ENCODE measurements at places on chromosomes 13 and 19. TPM values are rescaled to one million over a fixed set of nuclear protein-coding genes. Genes with fewer than 3 reads are reported as not detected.

The KLF1 gene
- total RNA-seq: not detected

The ZNF470 gene
- total RNA-seq: 1.8 TPM

The SSC5D gene
- total RNA-seq: 0.84 TPM

The SLC10A2 gene
- total RNA-seq: not detected

The PSG5 gene
- not detected for total RNA-seq

DNA sequence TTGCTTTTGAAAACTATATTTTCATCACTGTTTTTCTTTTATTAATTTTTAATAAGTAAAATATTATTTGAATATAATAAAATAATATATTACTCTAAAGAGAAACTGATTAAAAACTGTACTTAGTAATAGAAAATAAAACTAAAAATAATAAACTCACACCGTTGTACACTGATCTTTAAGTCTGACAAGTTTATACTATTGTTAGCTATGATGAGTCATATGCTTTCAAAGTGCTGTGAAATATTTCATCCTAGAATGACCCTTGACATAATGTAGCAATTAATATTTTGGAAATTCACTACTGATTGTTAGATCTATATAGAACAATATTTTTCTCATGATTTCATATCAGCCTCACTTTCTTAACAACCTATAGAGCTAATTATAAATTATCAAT lies 1040.6 kb upstream of the SPRY2 start:
- H3K27me3 ChIP-seq: no peaks in the 10 kb centered on the region
- DNase-seq: no peak
- H3K27ac ChIP-seq: no peak overlapping the region
- no peaks in the 10 kb centered on the region for H3K36me3 ChIP-seq
- H3K4me3 ChIP-seq: no peak overlapping the region
- H3K4me1 ChIP-seq: no peaks in the 10 kb centered on the region

DNA sequence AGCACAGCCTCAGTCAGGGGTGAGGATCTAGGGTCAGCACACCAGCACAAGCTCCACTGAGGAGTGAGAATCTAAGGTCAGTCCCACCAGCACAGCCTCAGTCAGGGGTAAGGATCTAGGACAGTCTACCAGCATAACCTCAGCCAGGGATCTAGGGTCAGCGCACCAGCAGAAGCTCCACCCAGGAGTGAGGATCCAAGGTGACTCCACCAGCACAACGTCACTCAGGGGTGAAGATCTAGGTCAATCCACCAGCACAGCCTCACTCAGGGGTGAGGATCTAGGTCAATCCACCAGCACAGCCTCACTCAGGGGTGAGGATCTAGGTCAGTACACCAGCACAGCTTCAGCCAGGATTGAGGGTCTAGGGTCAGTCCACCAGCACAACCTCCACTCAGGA lies 64.5 kb downstream of the RAB20 start:
- no peak for DNase-seq
- peaks cover 8% of the 10 kb centered on the region for H3K4me1 ChIP-seq
- H3K36me3 ChIP-seq: peaks cover 3% of the 10 kb centered on the region
- no peak overlapping the region for H3K27ac ChIP-seq

- no peaks in the 10 kb centered on the region for H3K4me1 ChIP-seq
- no peak for DNase-seq
- no peak overlapping the region for H3K27ac ChIP-seq
- no peaks in the 10 kb centered on the region for H3K36me3 ChIP-seq
Observed at GRCh38 chr19:40592170-40592569, 9.0 kb upstream of the LTBP4 start.

DNA sequence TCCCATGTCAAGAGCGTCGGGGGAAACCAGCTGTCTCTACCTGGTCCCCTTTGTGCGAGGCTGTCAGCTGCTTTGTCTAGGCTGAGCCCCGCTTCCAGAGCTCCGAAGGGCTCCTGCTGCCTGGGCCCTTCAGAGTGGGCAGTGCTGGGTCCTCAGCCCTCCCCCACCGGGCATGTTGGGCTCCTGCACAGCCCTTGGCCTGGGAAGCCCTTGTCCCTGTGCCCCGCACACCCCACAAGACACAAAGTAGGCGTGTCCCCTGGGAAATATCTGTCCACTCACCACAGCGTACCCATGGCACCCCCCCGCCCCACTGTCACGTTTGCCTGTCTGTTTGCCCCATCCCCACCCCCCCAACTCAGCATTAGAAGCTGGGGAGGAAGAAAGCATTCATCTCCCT lies 39.6 kb upstream of the RANBP3 start:
- H3K36me3 ChIP-seq: no peaks in the 10 kb centered on the region
- no peak overlapping the region for H3K4me3 ChIP-seq
- H3K27ac ChIP-seq: no peak overlapping the region
- H3K27me3 ChIP-seq: no peaks in the 10 kb centered on the region
- peaks cover 17% of the 10 kb centered on the region for H3K4me1 ChIP-seq

DNA sequence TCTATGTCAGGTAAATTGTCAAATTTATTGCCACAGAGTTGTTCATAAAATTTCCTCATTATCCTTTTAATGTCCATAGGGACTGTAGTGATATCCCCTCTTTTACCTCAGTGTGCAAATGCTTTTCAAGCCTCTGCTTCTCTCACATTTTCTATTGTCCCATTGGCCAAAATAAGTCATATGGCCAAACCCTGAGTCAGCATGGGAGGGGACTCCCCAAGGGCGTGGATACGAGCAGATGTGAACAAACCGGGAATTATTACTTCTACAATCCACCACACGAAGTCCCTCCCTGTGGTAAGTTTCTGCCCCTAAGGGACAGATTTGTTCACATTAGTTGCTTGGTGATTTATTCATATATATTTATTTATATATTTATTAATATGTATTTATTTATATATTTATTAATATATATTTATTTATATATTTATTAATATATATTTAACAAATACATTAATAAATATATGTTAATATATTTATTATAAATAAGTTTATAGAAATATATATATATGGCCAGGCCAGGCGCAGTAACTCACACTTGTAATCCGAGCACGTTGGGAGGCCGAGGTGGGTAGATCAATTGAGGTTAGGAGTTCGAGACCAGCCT lies 20.1 kb upstream of the CAMSAP3 start:
- H3K27ac ChIP-seq: no peak overlapping the region
- no peaks in the 10 kb centered on the region for H3K36me3 ChIP-seq
- H3K4me1 ChIP-seq: no peaks in the 10 kb centered on the region
- DNase-seq: no peak
- H3K27me3 ChIP-seq: no peaks in the 10 kb centered on the region
- no peak overlapping the region for H3K4me3 ChIP-seq

- H3K4me1 ChIP-seq: peaks cover 29% of the 10 kb centered on the region
- H3K4me3 ChIP-seq: no peak overlapping the region
- no peaks in the 10 kb centered on the region for H3K36me3 ChIP-seq
- H3K27me3 ChIP-seq: peaks cover 3% of the 10 kb centered on the region
- DNase-seq: no peak
- no peak overlapping the region for H3K27ac ChIP-seq
Observed at GRCh38 chr13:71863254-71863865, 3.6 kb downstream of the DACH1 start.

GRCh38 chr13:98390086-98390715 lies 186.7 kb downstream of the STK24 start:
- no peaks in the 10 kb centered on the region for H3K4me1 ChIP-seq
- H3K27ac ChIP-seq: no peak overlapping the region
- DNase-seq: no peak

- H3K36me3 ChIP-seq: no peaks in the 10 kb centered on the region
- no peak overlapping the region for H3K27ac ChIP-seq
- no peak for DNase-seq
- no peaks in the 10 kb centered on the region for H3K4me1 ChIP-seq
- H3K4me3 ChIP-seq: no peak overlapping the region
Observed at GRCh38 chr13:66617786-66618185, 612.4 kb downstream of the PCDH9 start.

DNA sequence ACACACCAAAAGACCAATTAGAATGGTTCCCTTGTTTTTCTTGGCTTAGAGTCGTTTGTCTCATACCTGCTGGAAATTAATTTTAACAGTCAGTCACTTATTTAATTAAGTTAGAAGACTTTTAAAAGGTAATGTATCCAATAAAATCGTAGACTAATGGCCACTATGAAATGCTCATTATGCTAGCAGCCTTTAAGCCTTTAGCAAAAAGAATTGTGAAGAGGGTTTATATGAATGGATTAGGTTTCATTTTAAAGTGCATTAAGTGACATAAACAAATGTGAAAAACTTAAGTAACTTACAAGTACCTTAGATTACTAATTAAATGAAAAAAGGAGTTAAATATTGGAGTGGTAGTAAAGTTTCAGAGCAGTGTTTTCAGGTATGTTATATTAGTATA lies 139.6 kb downstream of the RXFP2 start:
- DNase-seq: no peak
- no peak overlapping the region for H3K27ac ChIP-seq
- no peaks in the 10 kb centered on the region for H3K36me3 ChIP-seq

All from liver (tissue), 10 donors.